Activated CD4-positive, alpha-beta T cell treated with anti-CD3 and anti-CD28 coated beads for 4 hours (primary cell): ENCODE measurements at places on chromosomes 5 and 9.

- no peak for DNase-seq
These were observed 98.9 kb downstream of the LIX1 start for GRCh38 chr5:97043511-97043910.

- DNase-seq = peak; percentile 75
These were observed 36.7 kb downstream of the MTREX start for GRCh38 chr5:55344392-55344992.

- no peak for DNase-seq
These were observed 100.8 kb downstream of the IQGAP2 start for GRCh38 chr5:76503929-76504328.

- DNase-seq = no peak
These were observed 29.3 kb upstream of the RFK start for GRCh38 chr9:76423216-76424177.

- no peak for DNase-seq
These were observed 129.0 kb upstream of the ALDH1B1 start for GRCh38 chr9:38263532-38263931.

DNA sequence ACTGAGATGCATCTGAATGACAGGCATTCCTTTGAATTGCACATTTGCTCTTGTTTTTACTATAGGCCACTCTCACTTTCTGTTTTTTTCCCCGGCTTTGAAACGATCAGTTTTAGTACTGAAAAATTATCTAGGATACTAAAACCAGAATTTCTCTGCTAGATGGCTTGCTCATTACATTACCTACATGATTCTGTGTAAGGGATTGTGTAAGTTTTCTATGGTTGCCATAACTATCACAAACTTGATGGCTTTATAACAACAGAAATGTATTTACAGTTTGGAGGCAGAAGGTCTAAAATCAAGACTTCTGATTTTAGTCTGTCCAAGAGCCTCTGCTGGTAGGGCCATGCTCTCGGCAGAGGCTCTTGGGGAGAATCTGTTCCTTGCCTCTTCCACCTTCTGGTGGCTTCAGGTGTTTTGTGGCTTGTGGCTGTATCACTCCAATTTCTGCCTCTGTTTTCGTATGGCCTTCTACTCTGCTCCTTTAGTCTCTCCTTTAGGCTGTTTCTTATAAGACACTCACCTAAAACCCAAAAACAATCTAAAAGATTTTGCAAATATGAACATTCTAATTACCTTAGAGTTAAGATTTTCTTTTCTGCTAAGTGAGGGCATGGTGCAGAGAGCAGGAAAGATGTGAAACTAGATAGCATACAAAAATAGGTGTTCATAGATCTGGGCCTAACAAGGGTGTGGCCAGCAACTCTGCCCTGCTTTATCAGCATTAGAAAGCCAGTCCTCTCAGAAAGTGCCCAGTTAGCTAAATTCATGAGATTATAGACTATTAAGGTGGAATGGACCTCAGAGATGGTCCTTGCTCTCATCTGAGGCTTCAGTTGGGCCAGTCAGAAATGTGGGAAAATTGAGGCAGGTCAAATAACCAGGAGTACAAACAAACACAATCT, 93.3 kb upstream of the CDKN2B start:
- DNase-seq = no peak

GRCh38 chr9:137136881-137137607, 1.9 kb upstream of the GRIN1 start:
- DNase-seq = no peak

DNA sequence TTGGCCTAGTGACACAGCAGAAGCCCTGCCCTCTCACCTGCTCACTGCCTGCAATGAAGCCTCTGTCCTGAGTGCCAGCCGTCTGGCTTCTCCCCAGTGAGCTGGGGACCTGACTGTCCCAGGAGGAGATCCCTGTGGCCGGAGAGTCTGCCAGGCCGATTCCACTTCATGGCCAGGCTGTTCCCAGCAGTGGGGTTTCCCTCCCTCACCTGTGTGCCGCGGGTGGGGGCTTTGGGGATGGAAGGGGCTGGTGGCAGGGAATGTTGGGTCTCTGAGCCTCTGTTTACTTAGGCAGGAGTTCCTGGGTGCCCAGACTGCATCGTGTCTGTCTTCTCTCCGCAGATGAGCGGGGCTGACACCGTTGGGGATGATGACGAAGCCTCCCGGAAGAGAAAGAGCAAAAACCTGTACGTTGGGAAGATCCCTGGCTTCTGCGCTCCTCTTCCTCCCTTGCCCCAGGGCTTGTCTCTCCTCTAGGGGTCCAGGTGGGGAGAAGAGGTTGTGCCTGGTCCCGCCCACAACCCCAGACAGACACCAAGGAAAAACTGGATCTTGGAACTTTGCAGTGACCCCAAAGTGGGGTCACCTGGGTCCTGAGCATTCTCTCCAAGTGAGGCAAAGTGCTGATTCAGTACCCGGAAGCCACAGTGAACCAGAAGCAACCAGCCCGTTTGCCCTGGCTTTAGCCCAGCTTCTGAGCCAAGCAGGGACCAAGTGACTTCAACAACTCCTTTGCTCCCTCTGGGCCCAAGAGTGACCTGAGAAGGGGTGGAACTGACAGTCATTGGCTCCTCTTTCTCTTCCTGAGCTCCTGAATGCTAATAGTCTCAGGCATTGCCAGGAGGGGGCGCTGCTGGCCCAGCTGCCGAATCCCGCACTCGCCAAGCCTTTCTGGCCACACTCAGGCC, 127.7 kb downstream of the RGS3 start:
- peak; percentile 35 for DNase-seq

GRCh38 chr9:92439921-92440750, 15.9 kb upstream of the OMD start:
- DNase-seq = no peak

GRCh38 chr9:34276772-34277171, 52.3 kb downstream of the KIF24 start:
- no peak for DNase-seq

GRCh38 chr5:158857976-158858375, 241.7 kb downstream of the EBF1 start:
- no peak for DNase-seq

GRCh38 chr9:130446101-130446861, 1.5 kb downstream of the ASS1 start:
- no peak for DNase-seq

GRCh38 chr5:39006650-39007049, 67.5 kb downstream of the RICTOR start:
- DNase-seq = no peak

- no peak for DNase-seq
These were observed 256.2 kb downstream of the ARHGAP26 start for GRCh38 chr5:143026380-143026779.

DNA sequence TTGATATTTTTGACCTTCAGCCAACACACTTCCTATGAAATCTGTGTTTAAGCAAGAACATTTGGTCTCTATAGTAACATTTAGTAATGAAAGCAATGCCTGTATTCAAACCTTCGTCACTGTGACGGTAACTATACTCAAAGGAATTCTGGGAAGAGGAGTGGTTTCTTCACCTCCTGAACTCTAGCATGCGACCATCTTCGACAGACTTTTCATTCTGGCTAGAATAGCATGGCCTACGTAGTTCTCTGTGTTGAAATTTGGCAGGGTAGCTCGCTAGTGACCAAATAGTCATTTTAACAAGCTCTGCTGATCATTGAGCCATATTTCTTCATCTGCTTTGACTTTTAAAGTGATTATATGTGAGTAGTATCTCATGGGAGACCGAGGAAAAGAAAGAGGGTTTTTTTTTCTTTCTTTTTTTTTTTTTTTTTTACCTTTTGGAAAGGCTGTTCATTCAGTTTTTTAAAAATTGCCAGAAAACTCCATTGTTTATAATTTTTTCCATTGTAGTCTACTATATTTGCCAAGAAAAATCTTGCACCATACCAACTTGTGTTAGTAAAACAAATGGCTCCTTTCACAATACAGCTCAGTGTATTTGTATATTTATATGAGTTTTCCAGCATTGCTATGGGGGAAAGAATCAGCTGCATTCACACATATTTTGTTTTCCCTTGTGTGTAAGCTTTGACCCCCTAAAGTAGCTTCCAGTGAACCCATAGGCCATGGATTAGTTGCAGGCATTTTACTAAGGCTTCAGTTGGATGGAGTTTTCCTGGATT, 166.8 kb downstream of the NNT start:
- no peak for DNase-seq

- no peak for DNase-seq
These were observed 95.0 kb upstream of the NR5A1 start for GRCh38 chr9:124602204-124602603.

GRCh38 chr5:171593976-171594375, 174.5 kb downstream of the FGF18 start:
- DNase-seq = no peak

GRCh38 chr5:95863383-95863757, 40.8 kb upstream of the GLRX start:
- no peak for DNase-seq

DNA sequence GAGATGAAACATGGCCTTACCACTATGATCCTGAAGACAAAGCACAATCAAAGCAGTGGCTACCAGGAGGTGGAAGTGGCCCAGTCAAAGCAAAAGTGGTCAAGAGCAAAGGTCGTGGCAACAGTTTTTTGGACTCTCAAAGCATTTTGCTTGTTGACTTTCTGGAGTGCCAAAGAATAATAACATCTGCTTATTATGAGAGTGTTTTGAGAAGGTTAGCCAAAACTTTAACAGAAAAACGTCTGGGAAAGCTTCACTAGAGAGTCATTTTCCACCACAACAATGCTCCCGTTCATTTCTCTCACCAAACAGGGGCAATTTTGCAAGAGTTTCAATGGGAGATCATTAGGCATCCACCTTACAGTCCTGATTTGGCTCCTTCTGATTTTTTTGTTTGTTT, 33.6 kb upstream of the MAMDC2 start:
- no peak for DNase-seq

DNA sequence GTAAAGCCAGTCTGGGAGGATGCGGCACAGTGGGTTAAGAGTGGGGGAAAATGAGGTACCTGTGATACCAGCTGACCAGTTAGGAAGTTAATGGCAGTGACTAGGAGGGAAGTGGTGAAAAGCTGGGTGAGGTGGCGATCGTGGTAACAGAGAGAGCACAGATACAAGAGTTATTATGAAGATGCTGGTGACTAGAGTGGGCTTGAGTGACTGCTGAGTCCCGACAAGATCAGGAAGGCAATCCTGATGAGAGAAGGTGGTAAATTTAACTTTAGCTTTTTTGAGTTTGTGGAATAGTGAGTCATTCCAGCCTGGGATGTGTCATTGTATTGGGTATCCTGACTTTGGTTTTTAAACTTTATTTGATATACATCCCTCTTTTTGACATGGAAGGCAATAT, 38.8 kb downstream of the CMYA5 start:
- no peak for DNase-seq

DNA sequence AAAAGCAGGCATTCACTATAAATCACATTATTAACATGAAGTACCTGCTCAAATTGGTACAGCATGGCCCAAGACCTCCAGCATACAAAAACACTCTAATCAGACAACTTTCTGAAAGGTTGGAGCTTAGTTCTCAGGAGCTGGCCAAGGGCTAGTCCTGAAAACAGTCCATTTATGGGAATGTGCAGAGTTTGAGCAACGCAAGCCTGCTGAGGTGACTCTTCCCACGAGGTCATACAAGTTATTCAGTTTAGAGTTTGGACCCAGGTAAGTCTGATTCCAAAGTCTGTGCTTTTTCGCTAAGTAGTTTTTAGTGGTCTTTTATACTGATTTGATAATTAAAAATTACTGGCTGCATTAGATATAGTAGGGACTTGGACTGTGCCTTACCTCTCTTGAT, 52.6 kb downstream of the AP3S1 start:
- no peak for DNase-seq

DNA sequence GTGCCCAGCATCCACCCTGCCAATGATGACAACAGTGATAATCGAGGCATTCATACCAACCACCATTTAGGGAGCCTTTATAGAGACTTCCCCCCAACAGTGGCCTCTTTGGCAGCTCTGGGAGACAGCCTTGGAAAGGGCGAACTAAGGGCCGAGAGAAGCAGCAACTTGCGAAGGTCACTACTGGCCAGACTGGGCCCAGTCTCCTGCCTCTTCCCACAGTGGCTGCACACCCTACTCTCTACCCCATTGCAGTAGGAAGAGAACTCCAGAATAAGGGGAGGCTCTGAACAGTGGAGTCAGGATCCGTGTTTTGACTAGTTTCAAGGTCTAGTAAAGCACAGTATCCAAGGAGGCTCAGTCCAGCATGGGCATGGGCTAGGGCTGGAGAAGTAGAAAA, 5.3 kb downstream of the LHX6 start:
- DNase-seq = no peak

GRCh38 chr5:5695266-5695665, 272.8 kb downstream of the ICE1 start:
- DNase-seq = no peak

DNA sequence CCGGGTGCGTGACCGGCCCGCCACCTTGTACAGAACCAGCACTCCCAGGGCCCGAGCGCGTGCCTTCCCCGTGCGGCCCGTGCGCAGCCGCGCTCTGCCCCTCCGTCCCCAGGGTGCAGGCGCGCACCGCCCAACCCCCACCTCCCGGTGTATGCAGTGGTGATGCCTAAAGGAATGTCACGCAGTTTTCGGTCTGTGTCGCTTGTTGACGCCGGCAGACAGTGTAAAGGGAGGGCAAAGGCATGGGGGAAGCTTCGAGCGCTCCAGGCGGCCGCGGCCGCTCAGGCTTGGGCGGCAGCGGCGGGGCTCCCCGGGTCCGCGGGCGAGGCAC, 1.3 kb downstream of the LRRC26 start:
- DNase-seq = no peak

DNA sequence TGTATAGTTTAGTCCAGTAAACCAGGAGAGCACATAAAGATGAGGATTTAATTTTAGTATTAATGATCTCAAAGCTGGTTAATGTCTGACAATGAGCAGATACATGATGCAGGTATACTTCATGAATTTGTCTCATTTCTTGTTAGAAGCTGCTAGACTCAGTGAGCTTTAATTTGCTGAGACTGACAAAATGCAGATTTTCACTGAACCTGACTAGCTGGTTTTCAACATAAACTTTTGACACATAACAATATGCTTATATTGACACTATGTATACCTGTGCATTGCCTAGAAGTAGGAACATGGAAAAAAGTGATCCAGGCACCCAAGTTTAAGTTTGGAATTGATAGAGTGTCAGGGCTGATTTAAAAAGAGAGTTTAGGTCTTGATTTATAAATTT, 10.8 kb downstream of the UBLCP1 start:
- no peak for DNase-seq
